ENCODE measurements at places on chromosomes 3 and 15.
A peak's percentile ranks its signal among the peaks of the same experiment; 100 is the strongest.

- peak; percentile 14 for DNase-seq
Observed at GRCh38 chr3:187777331-187777941, 32.2 kb upstream of the BCL6 start.

DNA sequence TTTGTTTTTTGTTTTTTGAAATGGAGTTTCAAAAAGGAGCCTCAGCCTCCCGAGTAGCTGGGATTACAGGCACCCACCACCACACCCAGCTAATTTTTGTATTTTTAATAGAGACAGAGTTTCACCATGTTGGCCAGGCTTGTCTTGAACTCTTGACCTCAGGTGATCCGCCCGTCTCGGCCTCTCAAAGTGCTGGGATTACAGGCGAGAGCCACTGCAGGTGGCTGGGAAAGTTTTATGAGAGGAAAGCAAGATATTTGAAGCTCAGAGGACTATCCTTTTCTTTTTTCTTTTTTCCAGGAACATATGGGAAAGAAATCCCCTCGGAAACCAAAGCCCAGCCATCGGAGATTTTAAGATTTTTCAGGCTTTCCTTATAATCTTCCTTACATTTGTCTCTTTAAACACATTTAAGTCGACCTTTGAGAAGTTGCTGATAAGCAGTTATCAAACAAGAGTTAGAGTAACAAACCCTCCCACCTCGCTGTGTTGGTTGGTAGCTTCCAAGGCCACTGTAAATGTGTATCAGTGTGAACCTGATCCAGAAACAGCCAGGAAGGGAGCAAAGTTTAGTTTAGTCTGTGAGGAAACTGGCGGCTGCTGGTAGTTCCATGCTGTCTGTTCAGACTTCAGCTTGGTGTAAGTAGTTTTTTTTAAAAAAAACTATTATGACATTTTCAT is 34.5 kb upstream of the MAP3K13 start:
- DNase-seq = no peak

GRCh38 chr3:170657312-170657711 is 71.4 kb upstream of the SLC7A14 start:
- DNase-seq = no peak

DNA sequence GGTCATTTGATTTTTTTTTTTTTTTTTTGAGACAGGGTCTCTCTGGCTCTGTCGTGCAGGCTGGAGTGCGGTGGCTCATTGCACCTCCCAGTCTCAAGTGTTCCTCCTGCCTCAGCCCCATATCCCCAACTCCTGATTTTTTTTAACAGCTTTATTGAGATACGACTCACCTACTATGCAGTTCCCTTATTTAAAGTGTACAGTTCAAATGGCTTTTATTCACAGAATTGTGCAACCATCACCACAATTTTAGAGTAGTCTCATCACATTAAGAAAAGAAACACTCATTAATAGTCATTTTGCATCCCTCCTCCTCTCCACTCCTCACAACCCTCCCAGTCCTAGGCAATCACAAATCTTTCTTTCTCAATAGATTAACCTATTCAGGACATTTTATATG is 1.9 kb upstream of the TRA2B start:
- DNase-seq = no peak

- peak; percentile 82 for DNase-seq
Observed at GRCh38 chr3:44198284-44199269, 43.1 kb upstream of the TOPAZ1 start.

- no peak for DNase-seq
Observed at GRCh38 chr3:138458774-138459499, 24.5 kb downstream of the ESYT3 start.

DNA sequence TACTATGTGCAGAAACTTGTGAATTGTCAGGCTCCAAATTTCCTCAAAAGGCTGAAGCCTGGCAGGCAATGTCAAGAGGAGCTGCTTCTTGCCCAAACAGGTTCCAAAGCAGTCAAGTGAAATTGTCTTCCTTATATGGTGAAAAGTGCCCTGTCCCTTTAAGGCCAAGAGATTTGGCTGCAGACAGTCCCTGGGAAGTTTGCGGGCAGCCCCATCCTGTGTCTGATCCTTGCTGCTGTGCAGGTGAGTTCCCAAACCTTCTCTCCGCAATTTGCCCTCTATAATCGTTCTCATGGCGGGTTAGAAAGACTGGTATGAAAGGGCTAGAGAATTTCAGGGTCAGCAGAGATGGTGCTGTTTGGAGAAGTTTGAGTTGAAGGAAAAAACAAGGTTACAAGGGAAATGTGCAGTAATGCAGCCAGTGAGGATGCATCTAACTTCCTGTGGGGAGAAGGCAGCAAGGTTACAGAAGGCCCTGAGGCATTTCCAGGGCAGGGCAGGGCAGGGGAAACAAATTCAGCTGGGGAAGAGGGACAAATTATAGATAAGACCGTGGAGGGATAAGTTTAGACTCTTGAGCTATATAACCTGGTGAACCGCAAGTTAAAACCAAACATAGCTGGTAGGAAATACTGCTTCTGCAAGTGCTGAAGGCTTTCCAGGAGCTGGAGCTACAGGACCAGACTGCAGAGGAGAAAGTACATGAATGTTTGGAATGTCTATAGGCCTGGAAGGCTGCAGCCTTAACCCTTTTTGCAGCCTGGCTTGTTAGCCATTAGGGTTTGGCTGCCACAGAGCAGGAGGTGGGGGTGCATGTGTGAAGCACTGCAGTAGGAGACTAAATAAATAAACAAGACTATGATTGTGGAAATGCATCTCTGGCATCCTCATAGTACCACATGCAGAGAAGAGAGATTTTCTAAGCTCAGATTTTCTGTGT is 256.2 kb upstream of the IL12A start:
- DNase-seq = peak; percentile 72

DNA sequence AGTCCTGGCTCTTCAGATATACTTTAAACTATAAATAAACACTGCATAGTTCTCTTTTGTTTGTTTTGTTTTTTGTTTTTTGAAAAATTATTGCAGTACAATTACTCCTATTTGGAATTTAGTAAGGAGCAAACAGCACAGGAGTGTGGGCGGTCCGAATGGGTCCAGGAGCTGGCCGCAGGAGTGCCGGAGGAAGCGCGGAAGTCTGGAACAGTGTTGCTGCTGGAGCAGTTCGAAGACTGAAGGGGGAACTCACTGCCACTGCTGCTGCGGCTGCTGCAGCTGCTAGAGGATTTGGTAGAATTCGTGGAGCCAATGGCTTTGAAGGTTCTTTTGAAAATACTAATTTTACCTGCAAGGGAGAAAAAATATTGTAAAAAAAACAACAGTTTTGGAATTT is 329.9 kb downstream of the ZNF385D start:
- no peak for DNase-seq

DNA sequence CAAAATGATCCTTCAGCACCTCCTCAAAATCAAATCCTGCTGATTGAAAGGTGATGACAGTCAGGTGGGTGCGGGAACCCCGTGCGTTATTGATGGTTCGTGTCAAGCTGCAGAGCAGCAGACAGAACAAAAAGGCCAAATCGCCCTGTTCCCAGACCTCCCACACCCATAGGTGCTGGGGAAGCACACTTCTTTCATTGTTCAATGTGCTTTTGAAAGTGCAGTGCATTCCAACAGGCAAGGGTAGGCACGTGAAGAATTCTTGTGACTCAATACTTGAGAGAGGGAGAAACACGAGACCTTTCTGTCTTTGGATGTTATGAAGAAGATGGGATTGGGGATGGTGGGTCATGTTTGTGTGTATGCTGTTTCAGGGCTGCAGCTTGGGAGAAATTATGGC is 514.0 kb downstream of the MCTP2 start:
- DNase-seq = no peak

DNA sequence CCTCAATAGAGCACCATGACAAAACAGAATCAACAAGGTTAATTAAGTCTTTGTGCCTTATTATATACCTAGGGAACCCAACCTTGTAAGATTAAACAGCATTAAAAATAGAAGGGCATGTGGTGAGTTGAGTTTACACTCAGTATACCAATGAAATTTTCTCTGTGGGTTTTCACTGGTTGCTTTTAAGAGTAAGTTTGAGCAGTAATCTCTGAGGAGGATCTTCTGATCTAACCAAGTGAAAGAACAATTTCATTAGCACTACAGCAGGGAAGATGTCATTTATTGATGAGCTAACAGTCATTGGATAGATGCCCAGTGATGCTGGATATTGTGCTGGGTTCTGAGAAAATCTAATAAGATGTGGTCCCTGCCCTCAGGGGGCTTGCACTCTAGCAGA is 26.9 kb upstream of the AKAP13 start:
- no peak for DNase-seq

GRCh38 chr15:76730262-76730661 is 174.9 kb downstream of the SCAPER start:
- peak; percentile 3 for DNase-seq

- DNase-seq = peak; percentile 75
Observed at GRCh38 chr3:65170390-65171042, 482.7 kb upstream of the ADAMTS9 start.

- peak; percentile 98 for DNase-seq
Observed at GRCh38 chr15:51829376-51830275, at the start of gene TMOD3. Gene TMOD3 (plus strand): TSS chr15:51829653. CDS start chr15:51862885, 33,232 bp downstream.

DNA sequence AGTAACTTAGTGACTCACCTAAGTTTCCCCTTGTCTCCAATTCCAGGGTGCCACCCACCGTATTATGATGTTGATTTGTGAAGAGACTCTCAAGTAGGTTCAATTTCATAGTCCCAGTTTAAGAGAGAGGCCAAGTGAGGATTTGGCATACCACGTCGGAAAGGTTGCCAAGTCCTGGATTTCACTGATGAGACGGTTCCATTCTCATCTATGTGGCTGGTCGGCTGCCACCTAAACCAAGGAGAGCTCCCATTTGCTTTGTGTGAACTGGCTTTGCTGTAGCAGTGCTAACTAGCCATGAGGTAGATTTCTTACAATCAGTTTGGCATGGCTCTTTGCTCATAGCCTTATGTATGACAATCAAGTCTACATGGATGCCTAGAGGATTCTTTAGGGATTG is 653.6 kb downstream of the NLGN1 start:
- DNase-seq = no peak

DNA sequence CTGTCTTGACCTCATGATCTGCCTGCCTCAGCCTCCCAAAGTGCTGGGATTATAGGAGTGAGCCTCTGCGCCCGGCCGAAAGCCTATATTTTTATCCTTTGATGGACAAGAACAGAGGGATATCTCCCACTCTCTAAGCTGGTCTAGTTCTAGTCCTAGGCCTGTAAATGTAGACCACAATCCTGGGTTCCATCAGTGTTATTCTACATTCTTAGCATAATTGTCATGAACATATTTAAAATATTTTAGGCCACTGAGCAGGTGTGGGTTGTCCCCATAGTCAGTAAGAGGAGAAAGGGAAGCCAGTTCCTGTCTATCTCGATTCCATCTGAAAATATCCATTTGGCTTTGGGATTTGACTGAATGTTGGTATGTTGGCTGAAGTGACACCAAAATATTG is 118.1 kb downstream of the EBLN2 start:
- DNase-seq = no peak

DNA sequence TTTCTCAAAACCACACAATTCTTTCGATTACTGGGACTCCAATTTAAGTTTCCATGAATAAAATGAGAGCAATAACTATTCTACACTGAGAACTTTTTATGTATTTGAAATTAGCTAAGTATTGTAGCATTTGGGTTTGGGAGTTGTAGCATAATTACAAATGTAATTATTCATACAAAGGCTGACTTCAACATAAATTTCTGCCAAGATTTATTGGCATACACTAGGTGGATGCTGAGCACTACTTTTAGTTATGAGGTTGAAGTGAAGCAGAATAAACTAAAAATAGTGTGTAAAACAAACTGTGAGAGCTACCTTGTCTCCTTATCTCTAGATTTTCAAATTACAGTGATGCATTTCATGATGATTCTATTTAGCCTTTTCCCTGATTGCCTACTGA is 516.1 kb downstream of the ZNF385D start:
- no peak for DNase-seq

GRCh38 chr3:32126305-32127015 is 20.0 kb downstream of the GPD1L start:
- no peak for DNase-seq

DNA sequence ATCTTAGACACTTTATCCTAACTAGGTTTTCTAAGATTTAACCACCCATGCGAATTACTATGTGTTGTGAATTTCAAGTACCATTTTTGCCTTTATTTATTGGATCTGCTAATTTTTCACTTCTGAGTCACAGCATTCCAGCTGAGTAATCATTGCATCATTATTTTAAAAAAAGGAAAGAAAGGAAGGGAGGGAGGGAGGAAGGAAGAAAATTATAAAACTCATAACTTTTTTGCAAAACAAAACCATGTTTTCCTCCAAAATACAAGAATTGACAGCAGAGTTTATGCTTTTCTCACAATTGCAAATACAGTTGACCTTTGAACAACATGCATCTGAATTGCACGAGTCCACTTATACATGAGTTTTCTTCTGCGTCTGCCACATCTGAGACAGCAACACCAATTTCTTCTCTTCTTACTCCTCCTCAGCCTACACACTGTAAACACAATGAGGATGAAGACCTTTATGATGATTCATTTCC is 651.4 kb upstream of the NECTIN3 start:
- peak; percentile 64 for DNase-seq

GRCh38 chr3:51712511-51712931 is 5.7 kb downstream of the GRM2 start:
- no peak for DNase-seq

DNA sequence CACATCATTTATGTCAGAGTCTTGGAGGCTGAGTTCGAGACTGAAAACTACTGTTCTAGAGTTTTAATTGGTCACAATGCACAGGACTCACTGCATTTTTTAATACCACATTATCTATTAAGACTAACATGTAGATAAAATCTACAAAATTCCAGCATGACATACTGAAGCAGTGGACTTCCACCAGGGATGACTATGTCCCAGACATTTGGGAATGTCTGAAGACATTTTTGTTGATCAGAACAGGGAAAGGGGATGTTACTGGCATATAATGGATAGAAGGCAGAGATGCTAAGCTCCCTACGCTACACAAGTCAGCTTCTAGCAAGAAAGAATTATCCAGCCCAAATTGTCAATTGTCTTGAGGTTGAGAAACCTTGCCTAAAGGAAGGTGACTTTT is 419.0 kb upstream of the TGFBR2 start:
- no peak for DNase-seq

DNA sequence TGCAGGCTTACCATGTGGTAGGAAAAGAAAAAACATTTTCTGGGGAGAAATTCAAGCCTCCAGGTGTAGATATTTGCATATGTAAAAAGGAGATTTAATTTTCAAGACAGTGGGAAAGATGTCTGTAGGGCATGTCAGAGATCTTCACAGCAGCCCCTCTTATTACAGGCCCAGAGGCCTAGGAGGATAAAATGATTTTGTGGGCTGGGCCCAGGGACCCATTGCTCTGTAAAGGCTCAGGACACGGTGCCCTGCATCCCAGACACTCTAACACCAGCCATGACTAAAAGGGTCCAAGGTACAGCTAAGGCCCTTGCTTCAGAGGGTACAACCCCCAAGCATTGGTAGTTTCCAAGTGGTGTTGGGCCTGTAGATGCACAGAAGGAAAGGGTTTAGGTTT is 680.1 kb downstream of the IGSF11 start:
- no peak for DNase-seq

DNA sequence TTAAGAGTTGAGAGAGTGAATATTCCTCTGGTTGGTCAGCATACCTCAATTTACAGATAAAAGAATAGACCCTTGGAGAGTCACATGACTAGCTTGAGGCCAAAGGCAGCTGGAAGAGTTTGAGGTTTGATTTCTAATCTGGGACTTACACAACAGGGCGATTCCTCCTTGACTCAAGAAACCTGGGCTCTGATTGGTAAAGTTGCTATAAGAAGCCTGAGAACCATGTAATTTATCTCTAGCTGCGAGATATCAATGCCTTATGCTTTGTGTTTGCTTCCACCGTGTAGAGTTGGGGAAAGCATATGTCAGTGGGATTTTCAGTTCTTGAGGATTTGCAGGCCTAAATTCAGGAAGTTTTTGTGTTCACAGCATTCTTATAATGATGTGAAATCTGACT is 206.0 kb downstream of the KLHL25 start:
- no peak for DNase-seq
